ENCODE measurements at places on chromosomes 7 and 10.

GRCh38 chr10:114308531-114309363 lies 69.7 kb downstream of the VWA2 start:
- DNase-seq = no peak

GRCh38 chr7:47266799-47267198 lies 315.1 kb downstream of the TNS3 start:
- DNase-seq = no peak

DNA sequence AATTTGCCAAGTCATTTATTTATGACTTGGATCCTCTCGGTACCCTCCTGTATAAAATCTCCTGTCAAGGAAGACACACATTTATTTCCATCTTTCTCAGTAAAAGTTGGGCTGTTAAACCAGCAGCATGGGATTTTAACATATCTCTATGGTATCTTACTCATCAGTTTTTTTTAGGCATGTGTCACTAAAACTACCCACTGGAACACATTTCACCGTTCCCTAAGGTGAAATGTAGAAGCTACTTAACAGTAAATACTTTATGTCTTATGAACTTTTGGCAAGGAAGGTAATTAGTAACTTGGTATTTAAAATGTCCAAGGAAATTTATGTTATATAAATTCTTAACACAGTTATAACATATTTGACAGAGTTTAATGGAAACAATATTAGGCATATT lies 152.5 kb upstream of the HDAC9 start:
- no peak for DNase-seq

- no peak for DNase-seq
Measured at GRCh38 chr7:158705234-158705850, 738 bp upstream of the NCAPG2 start.

GRCh38 chr10:53536322-53536721 lies 763.7 kb upstream of the MBL2 start:
- no peak for DNase-seq

DNA sequence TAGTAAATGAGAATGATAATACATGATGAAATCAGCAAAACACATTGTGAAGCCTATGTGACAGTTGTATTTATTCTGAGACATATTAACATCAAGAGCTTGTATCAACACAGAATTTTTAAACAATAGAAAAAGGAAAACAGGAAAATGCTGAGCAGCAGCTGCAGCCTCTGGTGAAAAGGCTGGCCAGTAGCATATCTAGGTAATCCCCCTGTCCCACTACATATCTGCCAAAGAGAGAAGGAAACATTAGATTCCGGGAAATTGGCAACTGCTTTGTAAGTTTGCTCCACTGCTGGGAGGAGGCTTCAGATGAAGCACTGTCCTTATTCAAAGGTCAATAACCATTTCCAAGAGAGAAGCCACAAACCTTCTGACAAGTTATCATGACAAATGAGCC lies 89.4 kb downstream of the RALA start:
- no peak for DNase-seq

DNA sequence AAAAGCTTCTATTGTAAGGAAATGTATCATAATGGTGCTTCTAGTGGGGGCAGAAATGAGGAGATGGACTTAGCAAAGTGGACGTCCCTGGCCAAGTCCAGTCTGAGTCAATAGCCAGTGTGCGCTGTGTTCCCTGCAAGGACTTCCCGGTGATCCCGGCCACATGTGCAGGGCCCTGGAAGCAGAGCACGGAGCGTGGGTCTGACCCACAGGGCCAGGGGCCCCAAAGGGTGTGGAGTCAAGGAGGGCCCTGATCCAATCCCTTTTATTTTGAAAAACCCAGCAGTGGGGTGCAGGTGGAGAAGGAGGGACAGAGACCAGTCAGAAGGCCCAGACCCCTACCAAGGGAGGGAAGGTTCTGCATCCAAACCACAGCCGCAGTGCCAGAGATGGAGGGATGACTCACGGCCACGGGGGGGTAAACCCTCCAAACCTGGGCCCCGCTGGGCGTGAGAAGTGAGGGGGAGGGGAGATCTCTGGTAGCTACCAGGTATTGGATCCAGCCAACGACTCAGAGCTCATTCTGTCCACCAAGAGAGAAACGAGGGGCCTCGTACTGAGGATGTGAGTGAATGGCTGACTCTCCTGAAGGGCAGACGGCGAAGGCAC lies 57.2 kb upstream of the VIPR2 start:
- DNase-seq = no peak

- no peak for DNase-seq
Measured at GRCh38 chr7:157691586-157692459, 355.0 kb downstream of the DNAJB6 start.

DNA sequence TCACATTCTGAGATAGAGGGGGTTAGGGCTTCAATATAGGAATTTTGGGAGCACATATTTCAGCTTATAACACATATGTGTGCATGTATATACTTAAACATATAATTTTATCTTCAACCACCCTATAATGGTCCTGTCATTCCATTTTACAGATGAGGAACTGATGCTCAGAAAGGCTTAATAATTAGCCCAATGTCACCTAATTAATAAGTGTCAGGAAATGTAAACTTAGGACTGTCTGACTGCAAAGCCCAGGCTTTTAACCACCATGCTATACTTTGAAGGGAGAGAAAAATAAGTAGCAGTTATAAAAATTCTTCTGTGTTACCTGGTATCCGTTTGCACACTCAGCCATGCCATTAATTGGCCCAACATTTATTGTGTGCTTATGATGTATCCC lies 172.6 kb downstream of the SKIDA1 start:
- no peak for DNase-seq

DNA sequence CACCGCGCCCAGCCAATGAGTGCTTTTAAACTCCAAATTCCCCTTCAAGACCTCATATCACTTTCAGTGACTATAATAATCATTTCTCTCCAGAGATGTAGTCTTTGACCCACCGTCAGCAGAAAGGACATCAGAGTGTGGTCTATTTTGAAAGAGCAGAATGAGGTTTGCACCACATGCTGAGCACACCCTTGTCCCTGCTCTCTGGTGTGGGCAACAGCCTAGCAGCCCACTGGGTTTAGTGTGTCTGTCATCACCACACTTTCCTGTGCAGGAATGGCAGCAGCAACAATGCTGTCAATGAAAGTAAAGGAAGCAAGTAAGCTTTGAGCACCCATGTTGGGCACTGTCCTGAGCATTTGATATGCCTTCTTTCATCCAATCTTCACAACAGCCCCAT lies 122.4 kb downstream of the PLXNA4 start:
- DNase-seq = no peak
